Stimulated activated CD4-positive, alpha-beta T cell treated with anti-CD3 and anti-CD28 coated beads, Interleukin-1b, Interleukin-23, amount 100 ng/mL, for 1 hour (primary cell): ENCODE measurements at places on chromosomes 11 and 22.

DNA sequence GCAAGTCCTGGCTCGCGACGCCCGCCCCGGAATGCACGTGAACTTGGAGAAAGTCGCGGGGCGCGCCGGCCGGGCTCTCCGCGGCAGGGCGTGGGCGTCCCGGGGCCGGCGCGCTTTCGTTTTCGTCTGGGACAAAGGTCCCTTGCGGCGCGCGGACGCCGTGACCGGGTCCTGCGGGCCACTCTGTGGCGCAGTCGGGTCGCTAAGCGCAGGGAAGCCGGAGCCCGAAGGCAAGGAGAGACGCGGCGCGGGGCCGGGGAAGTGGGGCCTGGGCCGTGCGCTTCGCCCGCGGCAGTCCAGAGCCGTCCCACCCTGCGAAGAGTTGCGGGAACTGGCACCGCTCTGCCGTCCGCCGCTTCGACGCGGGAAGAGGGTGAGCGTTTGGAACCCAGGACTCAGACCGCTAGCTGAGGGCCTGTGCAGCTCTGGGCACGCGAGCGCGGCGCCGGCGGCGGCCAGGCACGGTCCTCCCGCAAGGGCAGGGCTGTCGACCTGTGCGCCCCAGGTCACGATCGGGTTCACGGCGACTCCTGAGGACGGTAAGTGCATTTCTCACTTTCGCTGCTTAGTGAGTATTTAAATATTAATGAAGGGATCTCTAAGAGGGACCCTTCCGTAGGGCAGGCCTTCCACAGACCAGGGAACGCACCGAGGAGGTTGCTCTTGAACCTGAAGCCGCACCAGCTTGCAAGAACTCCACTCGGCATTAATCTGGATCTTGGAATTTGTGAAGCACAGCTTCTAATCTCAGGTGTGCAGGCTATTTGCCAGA is 78.0 kb upstream of the PPARA start:
- DNase-seq, result no peak

DNA sequence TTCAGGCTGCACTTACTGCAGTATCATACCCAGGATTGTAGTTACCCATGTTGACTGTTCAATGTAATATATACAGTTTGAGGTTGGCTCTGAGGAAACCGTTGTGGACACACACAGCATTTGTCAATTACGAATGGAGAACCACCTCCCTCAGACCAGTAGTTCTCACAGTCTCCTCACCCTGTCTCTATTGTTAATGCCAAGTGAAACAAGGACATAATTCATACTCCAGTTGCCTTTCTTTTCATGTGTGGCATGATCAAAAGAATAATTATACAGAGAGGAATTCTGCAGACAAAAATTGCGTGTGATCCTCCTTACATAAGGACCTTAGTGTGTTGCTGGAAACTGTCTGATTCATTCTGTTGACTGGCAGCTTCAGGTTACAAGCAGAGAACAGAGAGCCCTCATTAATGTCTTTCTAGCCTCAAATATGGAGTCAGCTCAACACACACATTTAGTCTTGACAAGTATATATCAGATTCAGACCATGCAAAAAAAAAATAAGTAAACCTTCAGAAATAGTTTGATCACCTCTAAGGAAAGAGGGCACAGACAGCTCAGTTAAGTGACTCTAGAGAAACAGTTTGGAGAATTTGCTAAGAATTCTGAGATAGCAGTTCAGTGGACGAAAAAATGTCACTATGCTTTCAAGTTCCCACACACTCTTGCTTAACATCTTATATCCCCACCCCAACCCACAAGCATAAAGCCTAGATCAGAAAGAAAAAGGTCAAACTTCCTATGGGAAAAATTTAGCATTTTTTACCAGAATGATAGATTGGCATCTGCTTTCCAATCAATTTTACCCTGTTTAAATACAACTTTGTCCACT is 96.1 kb downstream of the MAML2 start:
- no peak for DNase-seq

DNA sequence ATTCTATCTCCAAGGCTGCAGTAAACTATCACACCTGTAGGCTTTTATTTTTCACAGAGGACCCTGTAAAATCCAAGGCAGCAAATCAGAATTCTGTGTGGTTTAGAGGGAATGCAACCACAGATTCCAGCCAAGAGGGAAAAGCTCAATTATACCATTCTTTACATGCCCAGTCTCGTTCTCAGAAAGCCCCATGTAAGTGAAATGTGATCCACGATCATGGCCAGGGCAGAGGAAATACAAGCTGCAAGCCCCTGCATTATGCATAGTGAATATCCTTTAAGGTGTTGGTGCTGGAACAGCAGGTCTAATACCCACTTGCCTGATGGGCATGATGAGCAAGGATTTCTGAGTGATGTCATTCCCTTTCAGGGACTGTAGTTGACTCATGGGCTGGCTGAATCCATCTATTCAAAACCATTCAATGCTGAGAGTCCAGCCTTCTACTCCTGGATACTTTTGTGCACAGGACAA is 198.7 kb upstream of the MTMR2 start:
- no peak for DNase-seq

DNA sequence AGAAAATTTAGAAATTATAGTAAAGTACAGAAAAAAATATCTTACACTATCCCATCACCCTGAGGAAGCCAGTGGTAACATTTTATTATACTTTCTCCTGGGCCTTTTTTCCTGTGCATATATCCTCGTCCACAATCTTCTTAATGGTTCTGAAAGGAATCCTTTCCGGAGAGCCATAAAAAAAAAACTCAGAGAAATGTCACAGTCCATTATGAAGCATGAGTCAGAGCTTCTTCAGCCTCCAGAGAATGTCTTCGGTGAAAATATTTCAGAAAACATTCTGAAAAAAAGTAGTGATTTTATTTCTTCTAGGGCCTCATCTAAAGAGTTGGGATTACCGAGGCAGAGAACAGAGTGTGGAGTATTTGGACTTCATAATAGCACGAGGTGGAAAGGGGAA is 163.4 kb downstream of the INSC start:
- DNase-seq, result no peak

- DNase-seq, result no peak
Observed at GRCh38 chr11:64351136-64351631, 7.8 kb upstream of the RPS6KA4 start.

- no peak for DNase-seq
Observed at GRCh38 chr11:83671289-83671688, 385.1 kb upstream of the CCDC90B start.

DNA sequence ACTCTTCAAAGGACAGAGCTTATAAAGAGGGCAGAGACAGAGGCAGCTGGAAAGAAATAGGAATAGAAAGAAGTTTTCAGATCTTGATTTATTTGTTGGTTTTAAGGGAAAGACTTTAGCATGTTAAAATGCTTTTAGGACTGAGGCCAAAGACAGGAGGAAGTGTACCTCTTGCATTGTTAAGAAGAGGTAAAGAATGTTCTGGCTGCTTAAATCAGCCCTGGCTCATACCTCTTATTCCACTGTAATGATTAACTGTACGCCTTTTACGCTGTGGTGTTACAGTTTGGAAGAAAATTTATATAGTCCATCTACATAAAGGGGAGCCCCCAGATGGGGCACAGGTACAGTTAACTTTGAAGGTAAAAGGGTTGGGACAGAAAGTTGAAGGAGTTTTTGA is 10.1 kb upstream of the MPZL2 start:
- no peak for DNase-seq

- no peak for DNase-seq
Observed at GRCh38 chr11:119933584-119933983, 204.3 kb downstream of the TRIM29 start.

- no peak for DNase-seq
Observed at GRCh38 chr22:27614006-27614649, 187.4 kb downstream of the MN1 start.

GRCh38 chr11:127114035-127114434 is 113.5 kb upstream of the KIRREL3 start:
- DNase-seq, result no peak

- DNase-seq, result no peak
Observed at GRCh38 chr11:112222303-112222702, 3.9 kb upstream of the PTS start.

GRCh38 chr11:121870206-121871045 is 245.6 kb downstream of the BLID start:
- DNase-seq, result no peak

GRCh38 chr11:132258875-132259274 is 888.5 kb downstream of the NTM start:
- DNase-seq, result no peak

DNA sequence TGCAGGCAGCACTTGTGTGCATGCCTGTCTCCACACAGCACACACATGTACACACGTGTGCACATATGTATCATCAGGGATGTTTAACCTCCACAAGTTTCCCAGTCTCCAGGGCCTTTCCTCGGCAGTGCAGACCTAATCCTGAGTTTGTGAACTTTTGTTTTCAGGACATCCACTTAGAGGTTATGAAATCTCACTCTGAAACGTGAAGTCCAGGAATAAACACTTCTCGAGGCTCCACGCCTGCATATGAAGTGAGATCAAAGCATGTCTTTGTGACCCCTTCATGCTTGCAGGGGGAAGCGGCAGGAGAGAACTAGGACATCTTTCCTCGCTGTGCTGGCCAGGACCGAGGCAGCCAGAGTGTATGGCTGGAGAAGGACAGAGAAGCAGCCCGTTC is 3.1 kb downstream of the SHISAL1 start:
- DNase-seq, result no peak

- DNase-seq, result no peak
Observed at GRCh38 chr11:75113030-75113429, 16.4 kb upstream of the OR2AT4 start.

- no peak for DNase-seq
Observed at GRCh38 chr11:119421351-119421750, 1.6 kb downstream of the THY1 start.

DNA sequence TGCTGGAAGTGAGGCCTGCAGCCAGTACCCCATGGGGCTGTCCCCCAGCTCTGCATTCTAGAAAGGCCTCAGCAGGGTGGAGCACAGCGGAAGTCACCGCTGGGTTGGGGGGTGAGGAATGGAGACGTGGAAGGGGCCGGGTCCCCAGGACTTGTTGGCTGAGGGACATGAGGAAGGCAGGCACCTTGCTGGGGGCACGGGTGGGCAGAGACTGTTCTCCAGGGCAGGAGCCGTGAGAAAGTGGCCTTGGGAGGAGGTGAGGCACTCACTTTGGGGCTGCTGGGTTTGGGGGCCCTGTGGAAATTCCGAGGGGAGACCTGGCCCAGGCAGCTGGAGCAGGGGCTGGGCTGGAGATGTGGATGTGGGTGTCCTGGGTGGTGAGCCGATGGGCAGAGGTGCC is 5.0 kb downstream of the TNNI2 start:
- DNase-seq, result no peak

DNA sequence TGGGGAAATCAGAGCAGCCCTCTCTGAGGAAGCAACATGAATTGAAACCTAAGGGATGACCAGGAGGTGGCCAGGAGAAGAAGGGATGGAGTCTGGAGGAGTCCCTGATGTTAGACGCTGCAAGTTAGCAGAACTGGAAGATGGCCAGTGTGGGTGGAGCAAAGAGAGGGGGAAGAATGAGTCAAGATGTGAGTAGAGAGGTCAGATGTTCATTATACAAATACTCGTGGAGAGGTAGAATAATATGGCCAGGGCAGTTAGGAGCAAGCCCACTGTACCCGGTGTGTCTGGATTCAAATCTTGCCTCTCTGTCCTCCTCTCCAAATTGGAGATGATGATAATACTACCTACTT is 242.0 kb downstream of the TENM4 start:
- DNase-seq, result no peak

GRCh38 chr11:72267956-72268617 is 24.1 kb upstream of the PHOX2A start:
- DNase-seq, result no peak

- no peak for DNase-seq
Observed at GRCh38 chr11:110525883-110526282, 96.1 kb downstream of the FDX1 start.

- DNase-seq, result no peak
Observed at GRCh38 chr11:74608431-74608830, 16.0 kb downstream of the POLD3 start.

DNA sequence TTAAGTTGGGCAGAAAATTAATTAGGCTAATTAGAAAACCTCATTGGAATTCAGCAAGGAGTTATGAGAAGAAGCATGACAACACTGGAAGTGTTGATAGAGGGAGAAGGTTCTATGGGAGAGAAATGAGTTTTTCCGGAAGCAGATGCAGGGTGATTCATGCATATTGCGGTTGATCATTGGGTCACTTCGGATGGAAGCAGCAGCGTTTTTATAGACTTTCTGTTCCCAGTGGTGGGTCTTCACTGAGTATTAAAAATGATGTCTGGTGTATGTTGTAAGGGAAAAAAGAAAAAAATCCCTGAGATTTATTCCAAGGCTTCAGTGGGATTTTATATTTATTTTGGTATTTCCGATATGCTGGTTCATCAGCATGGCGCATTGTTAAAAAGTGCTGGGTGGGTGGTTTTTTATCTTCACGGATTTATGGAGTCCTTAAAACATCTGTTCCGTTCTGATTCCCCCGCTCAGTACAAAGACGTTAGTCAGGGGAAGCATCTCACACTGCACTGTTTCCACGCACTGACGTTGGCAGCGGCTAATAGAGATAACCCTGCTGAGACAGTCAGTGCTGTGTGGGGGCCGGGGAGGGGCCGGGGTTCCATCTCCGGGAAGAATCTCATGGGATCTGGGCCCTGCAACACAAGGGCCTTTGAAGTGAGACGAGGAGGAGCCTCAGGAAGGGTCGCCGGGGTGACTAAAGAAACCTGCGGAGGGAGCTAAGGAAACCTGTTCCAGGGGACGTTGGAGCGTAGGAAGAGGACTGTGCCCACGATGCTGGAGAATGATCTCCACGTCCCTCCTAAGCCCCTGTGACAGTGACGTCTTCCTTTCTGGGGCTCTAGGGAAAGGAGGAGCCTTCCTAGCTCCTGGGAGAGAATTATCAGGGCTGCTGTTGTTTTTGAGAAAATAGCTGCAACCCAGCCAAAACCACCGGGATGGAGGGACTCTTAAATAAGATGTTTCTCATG is 390.0 kb downstream of the NTM start:
- no peak for DNase-seq

GRCh38 chr11:47669856-47670255 is 27.5 kb upstream of the MTCH2 start:
- DNase-seq, result no peak

DNA sequence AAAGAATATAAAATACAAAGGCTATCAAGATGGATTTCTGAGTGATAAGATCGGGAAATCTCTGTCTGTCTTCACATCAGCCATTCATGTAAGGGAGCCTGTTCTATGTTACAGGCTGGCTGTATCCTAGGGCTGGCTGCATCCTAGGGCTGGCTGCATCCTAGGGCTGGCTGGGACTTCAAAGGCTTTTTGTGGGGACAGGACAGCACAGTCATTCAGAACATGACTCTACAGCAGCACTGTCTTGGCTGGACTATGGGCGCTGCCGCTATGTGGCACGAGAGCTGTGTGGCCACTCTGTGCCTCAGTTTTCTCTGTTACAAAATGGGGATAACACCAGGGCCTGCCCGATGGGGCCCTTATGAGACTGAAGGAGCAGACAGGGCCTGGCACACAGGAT is 10.2 kb downstream of the ADAMTS8 start:
- DNase-seq, result no peak

GRCh38 chr11:111046291-111046690 is 199.2 kb upstream of the POU2AF2 start:
- no peak for DNase-seq
